ENCODE measurements at places on chromosomes 13 and 19. TPM values are rescaled to one million over a fixed set of nuclear protein-coding genes. Genes with fewer than 3 reads are reported as not detected.

EDDM13 gene
- total RNA-seq = not detected

ZNF324B gene
- total RNA-seq = 8.2 TPM

POU4F1 gene
- not detected for total RNA-seq

FCHO1 gene
- total RNA-seq = 0.56 TPM

BSG gene
- 859 TPM for total RNA-seq

RDH8 gene
- total RNA-seq = not detected
